Ascending aorta (tissue), 2 donors: ENCODE measurements at places on chromosomes 5 and 9.
A peak's percentile ranks its signal among the peaks of the same experiment; 100 is the strongest.

- peak overlapping the region; percentile 45 for H3K27ac ChIP-seq
- H3K4me3 ChIP-seq = no peak overlapping the region
- DNase-seq = no peak
- no peaks in the 10 kb centered on the region for H3K4me1 ChIP-seq
- peaks cover 49% of the 10 kb centered on the region for H3K36me3 ChIP-seq
Measured at GRCh38 chr9:130128251-130128650, 44.0 kb upstream of the NCS1 start.

GRCh38 chr5:107917983-107918382 is 247.2 kb upstream of the EFNA5 start:
- no peaks in the 10 kb centered on the region for H3K27me3 ChIP-seq
- H3K36me3 ChIP-seq = no peaks in the 10 kb centered on the region
- no peak overlapping the region for H3K4me3 ChIP-seq
- H3K4me1 ChIP-seq = no peaks in the 10 kb centered on the region

- no peaks in the 10 kb centered on the region for H3K36me3 ChIP-seq
- DNase-seq = no peak
- H3K27ac ChIP-seq = no peak overlapping the region
- no peak overlapping the region for H3K4me3 ChIP-seq
- H3K27me3 ChIP-seq = no peaks in the 10 kb centered on the region
- H3K4me1 ChIP-seq = no peaks in the 10 kb centered on the region
Measured at GRCh38 chr5:97443740-97444139, 260.7 kb upstream of the RIOK2 start.

DNA sequence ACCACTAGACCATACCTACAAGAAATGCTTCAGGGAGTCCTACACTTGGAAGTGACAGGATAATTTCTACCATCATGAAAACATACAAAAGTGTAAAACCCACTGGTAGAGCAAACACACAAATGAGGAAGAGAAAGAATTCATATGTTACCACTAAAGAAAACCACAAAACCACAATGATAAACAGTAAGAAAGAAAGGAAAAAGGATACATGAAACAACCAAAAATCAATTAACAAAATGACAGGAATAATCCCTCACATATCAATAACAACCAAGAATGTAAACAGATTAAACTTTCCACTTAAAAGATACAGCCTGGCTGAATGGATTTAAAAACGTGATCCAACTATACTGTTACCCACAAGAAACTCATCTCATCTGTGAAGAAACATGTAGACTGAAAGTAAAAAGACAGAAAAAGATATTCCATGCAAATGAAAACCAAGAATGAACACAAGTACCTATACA is 83.4 kb downstream of the LPAR1 start:
- no peak overlapping the region for H3K27ac ChIP-seq
- H3K36me3 ChIP-seq = no peaks in the 10 kb centered on the region
- H3K4me1 ChIP-seq = no peaks in the 10 kb centered on the region
- DNase-seq = no peak

DNA sequence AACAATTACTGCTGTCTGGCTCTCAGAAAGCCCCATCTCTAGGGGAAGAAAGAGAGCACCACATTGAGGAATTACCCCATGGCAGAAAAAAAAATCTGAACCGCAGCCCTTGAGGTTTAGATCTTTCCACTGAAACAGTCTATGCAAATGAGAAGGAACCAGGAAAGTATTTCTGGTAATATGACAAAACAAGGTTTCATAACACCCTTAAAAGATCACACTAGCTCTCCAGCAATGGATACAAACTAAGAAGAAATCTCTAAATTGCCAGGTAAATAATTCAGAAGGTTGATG is 427.1 kb downstream of the PRELID2 start:
- H3K36me3 ChIP-seq = no peaks in the 10 kb centered on the region
- no peak overlapping the region for H3K27ac ChIP-seq
- no peaks in the 10 kb centered on the region for H3K27me3 ChIP-seq
- DNase-seq = no peak
- H3K4me3 ChIP-seq = no peak overlapping the region
- H3K4me1 ChIP-seq = no peaks in the 10 kb centered on the region

DNA sequence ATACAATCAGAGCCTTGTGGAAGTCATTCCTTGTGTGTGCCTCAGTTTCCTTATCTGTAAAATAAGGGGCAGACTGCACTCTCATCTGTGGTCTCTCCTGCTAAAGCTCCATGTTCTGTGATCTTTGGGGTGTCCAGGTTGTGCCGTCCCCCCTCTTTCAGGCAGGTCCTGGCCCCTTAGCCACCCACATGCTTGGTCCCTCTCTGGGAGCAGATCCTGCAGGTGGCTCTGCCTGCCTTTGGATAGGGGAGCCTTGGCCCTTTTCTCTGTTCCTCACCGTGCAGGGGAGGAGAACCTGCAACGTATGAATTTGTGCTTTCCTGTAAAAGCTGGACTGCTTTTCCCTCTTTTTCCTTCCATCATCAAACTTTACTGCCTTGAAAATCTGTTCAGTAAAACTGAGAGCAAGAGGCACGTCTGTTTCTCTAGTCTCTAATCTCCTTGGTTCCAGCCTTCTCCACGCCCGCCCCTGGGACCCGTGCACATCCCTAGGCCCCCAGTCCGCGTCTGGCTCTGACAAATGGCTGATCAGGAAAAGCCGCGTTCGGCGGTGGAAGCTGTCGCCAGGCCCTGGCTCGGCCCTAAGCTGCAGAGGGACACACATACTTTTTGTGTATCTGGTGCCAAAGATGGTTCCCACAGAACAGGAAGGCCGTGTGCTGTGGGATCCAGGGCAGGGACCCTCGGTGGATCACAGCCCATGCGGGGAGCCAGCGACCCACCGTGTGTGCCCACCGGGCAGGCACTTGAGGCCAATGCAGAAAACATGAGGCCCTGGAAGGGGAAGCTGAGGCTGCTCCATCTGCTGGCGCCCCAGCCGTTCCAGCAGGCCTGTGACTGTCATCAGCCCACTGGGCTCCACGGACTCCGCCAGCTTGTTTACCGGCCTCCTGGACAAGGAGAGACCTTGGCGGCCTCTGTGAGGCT is 43.4 kb upstream of the COL5A1 start:
- H3K4me3 ChIP-seq = no peak overlapping the region
- H3K27me3 ChIP-seq = no peaks in the 10 kb centered on the region
- peaks cover 2% of the 10 kb centered on the region for H3K4me1 ChIP-seq
- H3K27ac ChIP-seq = no peak overlapping the region

GRCh38 chr9:81032831-81033230 is 656.5 kb downstream of the TLE1 start:
- DNase-seq = no peak
- H3K4me3 ChIP-seq = no peak overlapping the region
- H3K27ac ChIP-seq = peak overlapping the region; percentile 48

DNA sequence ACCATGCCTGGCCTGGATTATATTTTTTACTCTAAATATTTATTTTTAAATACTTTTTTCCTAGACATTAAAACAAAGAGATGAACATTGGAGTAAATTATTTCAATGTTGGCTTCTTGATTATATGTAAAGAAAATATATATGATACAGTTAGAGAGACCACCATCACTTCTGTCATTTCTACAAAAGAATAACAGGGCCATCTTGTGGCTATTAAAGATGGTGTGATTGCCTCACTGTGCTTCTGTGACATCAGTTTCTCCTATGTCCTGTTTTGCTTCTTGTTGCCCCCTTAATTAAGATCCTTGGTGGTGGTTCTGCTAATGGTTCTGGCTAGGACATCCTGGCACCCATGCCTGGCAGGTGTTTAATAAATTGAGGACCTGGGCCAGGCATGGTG is 32.9 kb downstream of the NDFIP1 start:
- no peaks in the 10 kb centered on the region for H3K27me3 ChIP-seq
- H3K27ac ChIP-seq = no peak overlapping the region

GRCh38 chr5:168481330-168481788 is 4.9 kb upstream of the RARS1 start:
- no peaks in the 10 kb centered on the region for H3K36me3 ChIP-seq
- H3K4me1 ChIP-seq = no peaks in the 10 kb centered on the region
- no peaks in the 10 kb centered on the region for H3K27me3 ChIP-seq
- no peak for DNase-seq

GRCh38 chr9:68678430-68678829 is 26.6 kb upstream of the PIP5K1B start:
- no peaks in the 10 kb centered on the region for H3K27me3 ChIP-seq
- H3K36me3 ChIP-seq = no peaks in the 10 kb centered on the region
- DNase-seq = no peak

GRCh38 chr9:98794802-98795201 is 1.6 kb downstream of the ANKS6 start:
- no peaks in the 10 kb centered on the region for H3K36me3 ChIP-seq
- H3K27me3 ChIP-seq = no peaks in the 10 kb centered on the region
- peak; percentile 53 for DNase-seq
- H3K4me3 ChIP-seq = no peak overlapping the region
- H3K27ac ChIP-seq = no peak overlapping the region
- H3K4me1 ChIP-seq = peaks cover 18% of the 10 kb centered on the region

- H3K36me3 ChIP-seq = peaks cover 36% of the 10 kb centered on the region
- H3K4me3 ChIP-seq = no peak overlapping the region
- H3K27me3 ChIP-seq = no peaks in the 10 kb centered on the region
- no peak overlapping the region for H3K27ac ChIP-seq
Measured at GRCh38 chr5:14729448-14730385, 65.2 kb downstream of the OTULIN start.
